Aorta (tissue), 5 donors: ENCODE measurements at places on chromosomes 1 and 21. TPM values are rescaled to one million over a fixed set of nuclear protein-coding genes. Genes with fewer than 3 reads are reported as not detected.
A peak's percentile ranks its signal among the peaks of the same experiment; 100 is the strongest.

DNA sequence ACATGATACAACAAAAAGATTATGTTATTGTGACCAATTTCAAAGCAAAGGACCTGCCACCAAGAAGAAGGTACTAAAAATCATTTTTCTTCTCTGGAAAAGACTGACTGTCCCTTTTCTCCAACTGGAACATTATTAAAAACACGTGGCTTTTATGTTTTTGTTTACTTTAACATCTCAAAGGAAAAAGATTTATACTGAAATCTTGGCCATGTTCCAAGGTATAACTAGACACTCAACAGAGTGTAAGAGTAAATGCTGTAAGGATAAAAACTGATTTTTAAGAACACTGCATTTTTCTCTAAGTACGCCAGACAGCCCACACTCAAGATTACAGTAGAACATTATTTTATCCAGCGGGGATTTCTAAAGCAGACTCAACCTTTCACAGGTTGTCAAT lies 62.1 kb downstream of the BRWD1 start:
- H3K36me3 ChIP-seq, result no peaks in the 10 kb centered on the region
- no peaks in the 10 kb centered on the region for H3K27me3 ChIP-seq
- H3K4me1 ChIP-seq, result peaks cover 1% of the 10 kb centered on the region
- no peak overlapping the region for H3K4me3 ChIP-seq
- no peak overlapping the region for H3K27ac ChIP-seq

GRCh38 chr1:235250430-235250829 lies 77.5 kb downstream of the ARID4B start:
- H3K27me3 ChIP-seq, result no peaks in the 10 kb centered on the region
- no peaks in the 10 kb centered on the region for H3K4me1 ChIP-seq
- no peak overlapping the region for H3K4me3 ChIP-seq
- DNase-seq, result no peak
- no peak overlapping the region for H3K27ac ChIP-seq

DNA sequence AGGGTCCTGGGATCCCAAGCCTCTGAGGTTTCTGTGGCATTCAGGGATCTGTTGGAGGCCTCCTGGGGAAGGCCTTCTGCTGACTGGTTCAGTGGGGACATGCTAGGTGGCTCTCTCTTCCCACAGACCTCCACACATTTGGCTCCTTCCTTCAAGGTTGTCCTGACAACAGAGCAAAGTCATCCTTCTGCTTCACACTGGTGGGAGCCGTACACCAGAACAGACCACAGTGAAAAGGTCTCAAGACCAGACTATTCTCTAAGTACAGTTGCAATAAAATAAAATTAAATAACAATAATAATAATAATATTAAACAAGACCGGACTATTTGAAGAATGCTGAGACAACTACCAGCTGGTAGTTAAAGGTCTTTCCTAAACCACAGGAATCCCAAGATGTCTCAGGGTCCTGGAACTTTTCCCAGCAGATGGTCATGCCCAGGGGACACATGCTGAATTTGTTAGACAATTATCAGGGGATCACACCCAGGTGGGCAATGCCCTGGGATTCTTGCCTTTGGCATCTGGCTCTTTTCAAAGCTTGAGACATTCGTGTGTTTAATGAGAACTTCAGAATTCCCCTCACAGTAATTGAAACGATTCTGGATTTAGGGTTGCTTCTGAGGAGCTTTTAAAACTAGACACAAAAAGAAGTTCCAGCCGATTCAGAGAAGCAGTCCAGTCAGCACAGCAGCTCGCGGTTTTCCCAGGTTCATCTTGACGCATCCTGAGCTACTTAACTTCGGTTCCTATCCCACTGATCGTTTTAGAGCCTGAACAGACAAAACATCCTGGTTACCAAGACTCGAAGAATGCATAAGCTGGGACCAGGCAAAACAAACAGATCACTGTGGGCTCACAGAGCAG lies 22.9 kb downstream of the HTR1D start:
- no peaks in the 10 kb centered on the region for H3K4me1 ChIP-seq
- H3K4me3 ChIP-seq, result no peak overlapping the region
- no peaks in the 10 kb centered on the region for H3K36me3 ChIP-seq
- H3K27ac ChIP-seq, result no peak overlapping the region
- DNase-seq, result no peak
- H3K27me3 ChIP-seq, result no peaks in the 10 kb centered on the region

GRCh38 chr1:2466270-2466665 lies 9.8 kb upstream of the PLCH2 start:
- H3K4me3 ChIP-seq, result no peak overlapping the region
- no peaks in the 10 kb centered on the region for H3K4me1 ChIP-seq
- no peak for DNase-seq
- no peak overlapping the region for H3K27ac ChIP-seq

DNA sequence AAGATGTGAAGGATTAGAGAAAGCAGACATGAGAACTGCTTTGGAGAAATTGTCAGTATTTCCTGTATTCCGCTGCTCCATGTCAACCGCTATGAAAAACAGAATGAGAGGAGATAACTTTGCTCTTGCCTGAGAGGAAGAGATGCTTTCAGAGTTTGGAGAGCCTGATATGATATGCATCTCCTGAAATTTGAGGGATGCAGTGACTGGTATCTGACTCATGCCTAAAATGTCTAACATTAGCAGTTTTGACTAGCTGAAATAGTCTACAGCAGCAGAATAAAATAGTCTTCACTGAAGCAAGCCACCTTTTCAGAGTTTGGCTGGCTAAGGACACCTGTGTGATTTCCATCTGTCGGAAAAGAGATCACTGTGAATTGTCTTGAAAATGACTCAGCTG lies 165.8 kb upstream of the LRRC7 start:
- no peaks in the 10 kb centered on the region for H3K4me1 ChIP-seq
- no peaks in the 10 kb centered on the region for H3K36me3 ChIP-seq
- no peak for DNase-seq
- H3K27me3 ChIP-seq, result no peaks in the 10 kb centered on the region

GRCh38 chr1:36576118-36576517 lies 93.4 kb upstream of the CSF3R start:
- no peak overlapping the region for H3K4me3 ChIP-seq
- no peaks in the 10 kb centered on the region for H3K27me3 ChIP-seq
- no peaks in the 10 kb centered on the region for H3K4me1 ChIP-seq
- DNase-seq, result peak; percentile 83

GRCh38 chr1:247056071-247056470 lies 22.5 kb downstream of the ZNF670 start:
- no peaks in the 10 kb centered on the region for H3K36me3 ChIP-seq
- no peaks in the 10 kb centered on the region for H3K27me3 ChIP-seq
- H3K4me1 ChIP-seq, result peaks cover 2% of the 10 kb centered on the region
- no peak for DNase-seq

DNA sequence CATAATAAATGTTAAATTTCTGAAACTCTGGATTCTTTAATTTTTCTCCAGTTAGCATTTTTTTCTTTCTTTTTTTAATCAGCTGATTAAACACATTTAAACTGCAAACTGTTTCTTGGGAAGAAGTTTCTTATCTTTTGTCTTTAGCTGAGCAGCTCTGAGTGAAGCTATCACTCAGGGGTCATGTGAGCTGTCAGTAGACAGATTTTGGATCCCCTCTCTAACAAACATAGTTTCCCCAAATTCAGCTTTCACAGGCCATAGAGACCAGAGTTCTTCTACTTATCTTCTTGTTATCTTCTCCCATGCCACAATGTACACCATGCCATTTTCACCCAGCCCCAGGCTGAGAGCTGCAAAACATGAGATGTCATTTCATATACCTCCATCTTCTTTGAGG lies 148.9 kb downstream of the CDC42BPA start:
- H3K36me3 ChIP-seq, result no peaks in the 10 kb centered on the region
- no peak for DNase-seq
- H3K27me3 ChIP-seq, result no peaks in the 10 kb centered on the region
- H3K4me1 ChIP-seq, result no peaks in the 10 kb centered on the region
- no peak overlapping the region for H3K27ac ChIP-seq

DNA sequence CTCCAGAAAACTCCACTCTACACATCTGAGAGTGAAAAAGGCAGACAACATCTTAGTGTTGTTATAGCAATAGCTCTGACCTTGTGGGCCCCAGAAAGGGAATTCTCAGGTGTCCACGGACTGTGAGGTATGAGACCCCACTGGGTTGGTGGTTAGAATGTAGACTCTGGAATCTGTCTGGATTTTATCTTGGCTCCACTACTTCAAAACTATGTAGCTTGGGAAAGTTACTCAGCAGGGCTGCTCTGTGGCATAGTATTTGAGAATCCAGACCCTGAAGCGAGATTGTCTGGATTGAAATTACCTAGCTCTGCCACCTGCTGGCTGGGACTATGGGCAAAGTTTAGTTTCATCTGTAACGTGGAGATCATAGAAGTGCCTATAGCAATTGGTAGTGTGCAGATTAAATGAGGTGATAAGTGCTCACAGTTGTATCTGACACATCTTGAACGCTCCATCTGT lies 25.8 kb downstream of the PRDM2 start:
- no peak for DNase-seq
- H3K27ac ChIP-seq, result no peak overlapping the region
- H3K36me3 ChIP-seq, result no peaks in the 10 kb centered on the region
- no peaks in the 10 kb centered on the region for H3K4me1 ChIP-seq
- H3K27me3 ChIP-seq, result no peaks in the 10 kb centered on the region

GRCh38 chr1:248359415-248359814 lies 2.0 kb upstream of the OR2T4 start:
- no peaks in the 10 kb centered on the region for H3K27me3 ChIP-seq
- no peak for DNase-seq
- H3K4me3 ChIP-seq, result no peak overlapping the region
- no peak overlapping the region for H3K27ac ChIP-seq

DNA sequence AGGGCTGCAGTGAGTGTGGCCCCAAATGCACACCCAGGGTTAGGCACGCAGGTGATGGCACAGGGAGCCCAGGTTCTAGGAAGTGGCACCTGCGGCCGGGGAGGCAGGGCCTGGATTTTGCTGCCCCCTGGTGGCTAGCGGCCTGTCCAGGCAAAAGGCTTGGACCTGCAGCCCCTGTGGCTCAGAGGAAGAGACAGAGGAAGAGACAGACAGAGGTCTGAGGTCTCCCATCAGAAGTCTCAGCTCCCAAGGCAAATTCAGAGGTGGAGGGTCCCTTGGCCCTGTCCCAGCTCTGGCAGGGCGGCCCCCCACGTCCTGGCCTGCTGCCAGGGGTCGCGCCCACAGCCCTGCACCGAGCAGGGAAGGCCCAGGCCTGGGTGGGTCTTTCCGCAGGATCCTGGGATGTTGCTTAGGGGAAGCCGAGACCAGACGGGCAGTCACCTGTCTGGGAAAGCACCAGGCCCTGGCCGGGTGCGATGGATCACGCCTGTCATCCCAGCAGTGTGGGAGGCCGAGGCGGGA lies 8.0 kb upstream of the TNFRSF14 start:
- H3K4me1 ChIP-seq, result no peaks in the 10 kb centered on the region
- H3K4me3 ChIP-seq, result no peak overlapping the region
- no peaks in the 10 kb centered on the region for H3K27me3 ChIP-seq

DNA sequence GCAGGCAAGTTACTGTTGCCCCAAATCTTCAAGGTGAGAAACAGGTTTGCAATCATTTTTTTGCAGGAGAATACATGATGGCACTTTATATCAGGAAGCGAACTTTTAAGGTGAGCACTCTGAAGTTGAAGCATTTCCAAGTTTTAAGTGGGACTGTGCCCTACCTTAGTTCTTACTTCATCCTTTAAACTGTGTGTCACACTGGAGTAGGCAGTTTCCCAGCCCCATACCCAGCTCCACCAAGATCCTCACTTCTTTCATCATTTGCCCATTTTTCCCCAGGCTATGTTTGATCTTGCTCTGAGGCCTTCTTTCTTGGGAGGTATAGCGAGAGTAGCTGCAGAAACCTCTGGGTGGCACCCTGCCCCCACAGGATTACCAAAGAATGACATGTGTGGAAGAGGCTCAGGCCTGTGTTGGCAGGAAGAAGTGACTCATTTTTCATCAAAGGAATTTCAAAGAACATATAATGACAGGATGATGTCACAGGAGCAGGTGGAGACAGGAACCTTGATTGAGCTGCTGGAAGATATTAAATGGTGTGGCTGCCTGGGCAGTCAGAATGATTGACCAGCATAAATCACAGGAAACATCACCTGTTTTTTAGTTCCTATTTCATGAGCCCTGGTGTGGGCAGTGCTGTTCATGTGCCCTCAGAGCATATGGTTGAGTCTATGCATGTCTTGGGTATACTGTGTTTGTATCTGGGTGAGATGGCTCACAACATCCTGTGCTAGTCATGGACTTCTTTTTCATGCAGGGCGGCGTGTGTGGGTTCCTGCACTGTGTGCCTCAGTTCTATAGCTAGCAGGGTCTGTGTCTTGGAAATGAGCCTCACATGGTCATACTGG lies 20.8 kb upstream of the MACF1 start:
- H3K4me3 ChIP-seq, result no peak overlapping the region
- peak; percentile 67 for DNase-seq
- H3K27ac ChIP-seq, result no peak overlapping the region
- no peaks in the 10 kb centered on the region for H3K36me3 ChIP-seq
- H3K27me3 ChIP-seq, result no peaks in the 10 kb centered on the region

GRCh38 chr1:200488375-200489165 lies 78.7 kb upstream of the ZNF281 start:
- no peaks in the 10 kb centered on the region for H3K27me3 ChIP-seq
- H3K4me1 ChIP-seq, result no peaks in the 10 kb centered on the region
- no peaks in the 10 kb centered on the region for H3K36me3 ChIP-seq
- H3K4me3 ChIP-seq, result no peak overlapping the region

DNA sequence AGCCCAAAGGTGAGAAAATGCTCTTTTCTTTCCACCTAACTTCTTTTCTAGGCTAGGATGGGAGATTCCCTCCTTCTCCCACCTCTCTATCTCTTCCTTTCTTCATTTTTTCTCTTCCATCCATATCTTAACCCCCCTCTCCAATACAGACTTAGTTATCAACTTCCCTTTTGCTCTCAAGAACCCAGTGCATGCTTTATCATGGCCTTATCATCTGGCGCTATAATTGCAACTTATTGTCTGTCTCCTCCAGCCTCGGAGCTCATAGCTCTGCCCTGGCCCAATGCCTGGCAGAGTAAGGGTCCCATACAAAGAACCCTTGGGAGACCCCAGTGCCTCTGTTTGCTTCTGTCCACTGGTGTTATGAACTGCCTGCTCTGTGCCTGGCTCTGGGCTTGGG lies 71.0 kb upstream of the NFASC start:
- H3K36me3 ChIP-seq, result no peaks in the 10 kb centered on the region
- DNase-seq, result no peak
- no peaks in the 10 kb centered on the region for H3K27me3 ChIP-seq
- no peak overlapping the region for H3K27ac ChIP-seq

GRCh38 chr1:206544562-206545257 lies 37.4 kb downstream of the RASSF5 start:
- DNase-seq, result peak; percentile 92
- no peak overlapping the region for H3K4me3 ChIP-seq
- no peak overlapping the region for H3K27ac ChIP-seq
- no peaks in the 10 kb centered on the region for H3K4me1 ChIP-seq
- no peaks in the 10 kb centered on the region for H3K27me3 ChIP-seq
- no peaks in the 10 kb centered on the region for H3K36me3 ChIP-seq

DNA sequence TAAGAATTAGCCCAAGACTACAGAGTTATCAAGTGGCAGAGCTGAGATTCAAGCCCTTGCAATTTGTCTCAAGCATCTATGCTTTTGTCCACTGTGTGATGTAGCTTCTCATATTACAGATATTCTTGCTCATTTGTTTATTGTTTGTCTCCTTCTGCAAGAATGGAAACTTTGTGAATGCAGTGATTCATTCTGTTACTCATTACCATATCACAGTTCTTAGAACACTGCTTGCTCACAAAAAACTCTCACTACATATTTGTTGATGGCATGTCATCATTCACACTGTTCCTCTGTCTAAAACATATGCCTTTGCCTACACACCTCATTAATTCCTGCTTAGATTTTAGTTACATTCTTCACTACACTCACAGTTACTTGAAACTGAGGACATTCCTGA lies 1198.9 kb downstream of the PLA2G4A start:
- no peaks in the 10 kb centered on the region for H3K36me3 ChIP-seq
- no peaks in the 10 kb centered on the region for H3K4me1 ChIP-seq
- H3K27me3 ChIP-seq, result no peaks in the 10 kb centered on the region

The IGSF21 gene
- total RNA-seq, result 5.2 TPM

The OR2L3 gene
- 0.21 TPM for total RNA-seq

The NCF2 gene
- total RNA-seq, result 28.0 TPM

The KRTAP21-2 gene
- total RNA-seq, result not detected

The IFNAR2 gene
- total RNA-seq, result 33.0 TPM

The PRDM2 gene
- 58.7 TPM for total RNA-seq
